T-helper 17 cell (primary cell): ENCODE measurements at places on chromosomes 2 and 18.

- no peak for DNase-seq
These were observed 452.7 kb downstream of the TGIF1 start for GRCh38 chr18:3902676-3903075.

DNA sequence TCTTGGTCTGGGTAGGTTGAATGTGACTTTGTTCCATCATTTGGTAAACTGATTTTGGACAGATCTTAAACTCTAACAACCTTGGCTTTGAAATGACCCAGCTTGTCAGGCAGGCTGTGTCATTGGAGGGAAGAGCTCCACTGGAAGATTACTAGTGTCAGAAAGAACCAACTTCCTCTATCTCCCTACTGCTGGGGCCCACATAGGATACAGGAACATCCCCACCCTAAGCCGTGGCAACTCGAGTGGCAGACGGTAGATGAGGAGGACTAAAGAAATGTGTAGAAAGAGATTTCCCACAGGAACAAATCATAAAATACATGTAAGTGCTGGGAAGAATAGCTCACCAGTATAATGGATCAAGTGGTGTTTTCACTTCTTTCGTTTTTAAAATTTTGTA, 4.3 kb upstream of the G6PC2 start:
- no peak for DNase-seq

DNA sequence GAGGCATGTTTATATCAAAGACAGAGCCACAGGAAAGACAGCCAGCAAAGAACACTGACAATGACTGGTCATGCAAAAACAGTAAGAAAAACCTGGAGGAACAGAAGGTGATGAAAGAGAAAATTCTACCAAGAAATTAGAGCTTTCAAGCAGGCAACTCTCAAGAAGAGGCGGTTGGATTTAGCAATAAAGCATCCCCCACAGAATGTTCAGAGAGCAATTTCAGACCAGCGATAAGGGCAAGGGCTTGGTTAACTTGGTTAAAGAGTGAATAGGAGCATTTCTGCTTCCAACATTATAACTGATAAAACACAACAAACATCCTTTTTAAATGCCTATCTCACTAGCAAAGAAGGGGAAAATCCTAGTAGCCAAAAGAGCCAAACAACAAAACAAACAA, 68.0 kb upstream of the NCKAP5 start:
- no peak for DNase-seq

DNA sequence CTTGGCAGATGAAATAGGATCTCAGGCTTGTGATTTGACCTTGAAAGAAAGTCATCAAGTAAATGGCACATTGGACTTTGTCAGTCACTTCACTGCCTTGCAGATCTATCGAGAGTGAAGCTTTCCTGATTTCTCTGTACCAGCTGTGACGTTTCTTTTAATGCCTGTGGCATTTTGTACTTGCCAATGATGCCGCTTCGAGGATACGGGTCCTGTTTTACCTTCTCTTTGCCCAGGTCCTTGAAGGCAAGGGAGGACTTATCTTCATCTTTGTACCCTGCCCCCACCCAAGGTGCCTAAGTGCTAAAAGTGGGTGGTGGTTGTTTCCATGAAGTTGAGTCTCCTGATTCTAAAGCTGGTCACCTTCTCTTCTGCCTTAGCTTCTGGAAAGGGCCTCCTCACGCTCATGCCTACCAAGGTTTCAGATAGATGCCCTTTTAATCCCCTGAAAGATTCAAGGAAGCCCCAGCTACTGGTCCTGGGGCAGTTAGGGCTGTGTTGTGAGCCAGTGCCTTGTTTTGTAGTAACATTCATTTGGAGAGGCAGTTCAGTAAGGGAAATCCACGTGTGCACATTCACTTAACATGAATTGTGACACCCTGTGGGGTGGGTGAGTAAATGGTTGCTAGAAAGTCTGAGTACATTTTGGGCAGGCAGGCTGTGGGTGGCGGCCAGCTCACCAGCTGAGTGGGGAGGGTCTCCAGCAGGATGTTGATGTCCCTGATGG, 6.1 kb downstream of the LBH start:
- DNase-seq: no peak

DNA sequence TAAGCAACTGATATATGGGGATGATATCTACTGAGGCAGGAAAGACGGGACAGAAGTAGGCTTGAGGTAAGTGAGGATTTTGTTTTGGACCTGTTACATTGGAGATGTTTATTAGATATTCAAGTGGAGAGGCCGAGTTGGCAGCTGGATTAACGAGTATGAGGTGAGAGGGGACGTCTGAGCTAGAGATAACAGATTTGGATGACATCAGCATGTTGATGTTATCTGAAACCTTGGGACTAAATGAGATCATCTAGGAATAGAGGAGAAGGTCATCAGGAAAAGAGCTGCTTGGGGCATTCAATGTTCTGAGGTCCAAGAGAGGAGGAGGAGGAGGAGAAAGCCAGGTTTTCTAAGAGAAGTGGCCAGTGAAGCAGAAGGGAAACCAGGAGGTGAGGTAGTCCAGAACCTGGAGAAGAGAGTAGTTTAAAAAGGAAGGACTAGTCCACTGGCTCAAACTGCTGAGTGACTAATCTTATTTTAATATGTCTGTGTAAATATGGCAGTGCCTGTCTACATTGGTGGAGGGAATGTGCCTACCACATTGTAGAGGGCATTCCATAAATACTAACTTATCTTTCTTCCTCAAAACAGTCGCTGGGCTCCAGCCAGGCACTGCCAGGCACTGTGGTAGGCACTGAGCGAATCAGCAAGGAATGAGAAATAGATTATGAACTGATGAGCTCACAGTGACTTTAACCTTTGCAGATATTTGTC, 488.3 kb downstream of the DLGAP1 start:
- no peak for DNase-seq

GRCh38 chr2:171762879-171763573, 75.8 kb downstream of the DYNC1I2 start:
- DNase-seq: no peak

DNA sequence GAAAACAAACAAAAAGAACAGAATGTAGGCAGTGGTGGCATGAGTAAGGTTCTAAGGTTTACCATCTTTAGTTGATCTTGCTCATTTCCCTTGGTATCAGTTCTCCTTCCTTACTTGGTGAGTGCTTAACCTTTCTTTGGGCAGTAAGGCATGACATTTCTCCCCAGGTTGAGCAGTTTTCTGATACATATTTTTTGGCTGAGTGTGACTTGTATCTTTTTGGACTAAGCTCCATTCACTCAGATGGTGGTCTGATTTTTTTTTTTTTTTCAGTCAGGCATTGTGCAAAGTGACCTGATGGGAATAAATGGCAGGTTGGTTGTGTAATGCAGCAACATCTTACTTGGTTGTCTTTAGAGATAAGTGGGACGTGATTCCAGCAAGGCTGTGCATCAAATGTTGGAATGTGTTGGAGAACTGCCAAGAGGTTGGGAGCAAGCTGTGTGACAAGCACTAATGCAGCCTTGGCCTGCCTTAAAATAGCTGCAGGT, 15.1 kb downstream of the SPTBN1 start:
- no peak for DNase-seq

- DNase-seq: no peak
These were observed 43.6 kb downstream of the GRHL1 start for GRCh38 chr2:9995059-9995458.

DNA sequence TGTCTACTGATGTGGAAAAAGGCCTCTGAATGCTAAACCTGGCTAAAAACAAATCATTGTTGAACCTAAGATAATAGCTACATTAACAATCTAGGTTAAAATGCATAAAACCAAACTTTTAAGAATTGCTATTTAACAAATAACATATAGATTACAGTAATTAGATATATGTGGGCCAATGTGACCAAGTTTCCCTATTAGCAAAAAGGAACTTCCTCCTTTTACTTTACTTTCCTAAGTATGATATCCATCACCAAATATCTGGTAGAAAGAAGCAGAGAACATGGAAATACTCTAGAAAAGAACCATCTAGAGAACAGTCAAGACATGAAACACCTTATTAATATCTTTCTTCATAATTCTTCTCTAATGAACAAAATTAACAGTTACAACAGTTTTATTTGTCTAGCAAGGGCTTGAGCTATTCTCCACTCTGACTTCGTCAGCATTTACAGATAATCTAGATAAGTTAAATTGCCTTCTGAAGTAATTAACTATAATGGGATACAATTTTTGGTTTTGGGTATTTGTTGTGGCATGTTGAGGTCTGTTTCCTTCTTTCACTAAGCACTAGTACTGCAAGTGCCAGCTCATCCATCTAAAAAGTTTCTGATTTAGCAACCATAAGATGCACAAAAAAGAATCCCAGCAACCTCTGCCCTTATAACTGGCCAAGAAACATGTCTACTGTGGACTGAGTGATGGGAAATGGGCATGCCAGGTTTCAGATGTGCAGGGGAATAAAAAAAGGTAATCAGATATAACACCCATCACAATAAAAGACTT, 53.3 kb downstream of the MEMO1 start:
- DNase-seq: no peak

- no peak for DNase-seq
These were observed 41.1 kb downstream of the ASB1 start for GRCh38 chr2:238467792-238468191.

GRCh38 chr2:176507786-176508185, 238.5 kb downstream of the MTX2 start:
- no peak for DNase-seq

GRCh38 chr2:107543793-107544192, 282.9 kb upstream of the RGPD4 start:
- no peak for DNase-seq

- no peak for DNase-seq
These were observed 286.7 kb upstream of the CYRIA start for GRCh38 chr2:16952368-16952767.

DNA sequence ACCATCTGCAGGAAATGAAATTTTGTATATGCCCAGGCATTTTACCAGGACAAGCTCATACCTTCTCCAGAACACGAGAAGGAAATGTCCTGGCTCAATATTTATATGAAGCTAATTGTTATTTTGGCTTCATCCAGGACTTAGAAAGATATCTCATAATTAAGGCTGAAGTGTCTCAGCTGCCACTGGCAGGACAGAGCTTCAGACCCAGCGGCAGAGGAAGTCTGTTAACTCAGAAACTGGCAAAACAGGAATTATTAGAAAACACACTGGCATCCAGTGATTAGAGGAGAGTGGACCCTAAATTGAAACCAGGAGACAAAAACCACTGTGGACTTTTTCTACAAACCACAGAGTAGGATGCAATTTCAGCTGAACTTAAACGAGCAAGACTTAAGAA, 329.7 kb downstream of the CYRIA start:
- DNase-seq: no peak

- no peak for DNase-seq
These were observed 142.9 kb upstream of the KLF7 start for GRCh38 chr2:207308519-207309224.

DNA sequence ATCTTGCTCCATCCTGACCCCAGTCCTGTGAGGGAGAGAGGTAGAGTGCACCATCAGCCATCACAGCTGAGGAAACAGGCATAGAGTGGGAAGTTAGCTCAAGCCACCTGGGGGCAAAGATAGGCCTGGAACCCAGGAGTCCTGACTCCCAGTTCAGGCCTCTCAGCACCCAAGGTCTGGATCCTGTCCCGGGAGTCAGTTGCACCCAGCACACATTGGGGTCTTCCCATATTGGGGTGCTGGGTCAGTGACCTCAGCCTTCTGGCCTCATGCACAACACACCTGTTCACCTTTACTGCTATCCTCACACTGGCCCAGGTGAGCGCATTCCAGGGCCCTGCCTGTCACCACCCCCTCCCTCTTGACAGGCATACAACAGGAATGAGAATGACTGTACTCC, 24.7 kb downstream of the ST8SIA5 start:
- DNase-seq: no peak

GRCh38 chr2:212254339-212254738, 284.3 kb downstream of the ERBB4 start:
- no peak for DNase-seq

GRCh38 chr18:56652802-56653201, 1.6 kb downstream of the WDR7 start:
- no peak for DNase-seq

GRCh38 chr2:181393472-181393871, 63.7 kb upstream of the ITGA4 start:
- no peak for DNase-seq

DNA sequence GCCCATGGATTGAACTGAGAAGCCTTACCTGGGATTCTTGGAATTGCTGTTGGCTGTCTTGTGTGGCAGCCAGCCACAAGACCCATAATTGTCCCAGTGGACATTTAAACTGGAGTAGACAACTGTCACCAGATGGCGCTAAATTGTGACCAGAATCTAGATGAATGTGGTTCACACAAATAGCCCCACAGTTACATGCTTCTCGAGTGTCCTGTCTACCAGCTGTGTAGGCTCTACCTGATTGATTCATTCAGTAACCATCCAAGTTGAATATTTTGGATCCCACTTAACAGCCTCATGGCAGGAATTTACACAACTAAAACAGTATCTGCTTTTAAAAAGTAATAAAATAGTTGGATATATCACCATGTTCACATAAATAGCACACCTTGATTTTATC, 73.2 kb downstream of the MAP4K4 start:
- no peak for DNase-seq

GRCh38 chr2:95317123-95317500, 20.0 kb downstream of the KCNIP3 start:
- DNase-seq: no peak

GRCh38 chr2:120331903-120332302, 14.0 kb upstream of the INHBB start:
- no peak for DNase-seq

- DNase-seq: no peak
These were observed 130.9 kb upstream of the SMAD7 start for GRCh38 chr18:49081511-49082155.

GRCh38 chr2:174180726-174181236, 67.6 kb downstream of the OLA1 start:
- DNase-seq: no peak

GRCh38 chr2:215914054-215914776, 99.1 kb downstream of the MREG start:
- no peak for DNase-seq

DNA sequence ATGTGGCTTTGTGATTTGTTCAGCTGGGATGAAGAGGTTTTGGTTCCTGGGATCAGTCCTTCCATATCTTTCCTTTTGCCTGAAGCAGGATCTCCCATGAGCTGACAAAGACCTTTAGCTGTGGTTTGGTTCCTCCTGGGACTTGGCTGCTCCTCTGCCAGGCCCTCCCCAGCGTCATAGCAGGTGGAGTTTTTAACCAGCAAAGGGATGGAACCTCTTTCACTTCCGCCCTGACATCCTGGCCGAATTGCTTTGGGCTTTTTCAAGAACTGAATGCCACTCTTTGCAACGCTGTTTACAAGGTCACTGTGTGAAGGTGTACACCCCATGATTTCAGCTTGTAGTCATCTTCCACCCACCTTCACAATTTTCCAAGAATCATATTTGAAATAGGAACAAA, 390 bp downstream of the PCARE start:
- DNase-seq: no peak

GRCh38 chr2:130185896-130186295, 3.8 kb downstream of the MZT2B start:
- no peak for DNase-seq
